ENCODE measurements at places on chromosomes 7 and 10.

GRCh38 chr7:130151591-130152492, 53.4 kb downstream of the TMEM209 start:
- peak; percentile 29 for DNase-seq

DNA sequence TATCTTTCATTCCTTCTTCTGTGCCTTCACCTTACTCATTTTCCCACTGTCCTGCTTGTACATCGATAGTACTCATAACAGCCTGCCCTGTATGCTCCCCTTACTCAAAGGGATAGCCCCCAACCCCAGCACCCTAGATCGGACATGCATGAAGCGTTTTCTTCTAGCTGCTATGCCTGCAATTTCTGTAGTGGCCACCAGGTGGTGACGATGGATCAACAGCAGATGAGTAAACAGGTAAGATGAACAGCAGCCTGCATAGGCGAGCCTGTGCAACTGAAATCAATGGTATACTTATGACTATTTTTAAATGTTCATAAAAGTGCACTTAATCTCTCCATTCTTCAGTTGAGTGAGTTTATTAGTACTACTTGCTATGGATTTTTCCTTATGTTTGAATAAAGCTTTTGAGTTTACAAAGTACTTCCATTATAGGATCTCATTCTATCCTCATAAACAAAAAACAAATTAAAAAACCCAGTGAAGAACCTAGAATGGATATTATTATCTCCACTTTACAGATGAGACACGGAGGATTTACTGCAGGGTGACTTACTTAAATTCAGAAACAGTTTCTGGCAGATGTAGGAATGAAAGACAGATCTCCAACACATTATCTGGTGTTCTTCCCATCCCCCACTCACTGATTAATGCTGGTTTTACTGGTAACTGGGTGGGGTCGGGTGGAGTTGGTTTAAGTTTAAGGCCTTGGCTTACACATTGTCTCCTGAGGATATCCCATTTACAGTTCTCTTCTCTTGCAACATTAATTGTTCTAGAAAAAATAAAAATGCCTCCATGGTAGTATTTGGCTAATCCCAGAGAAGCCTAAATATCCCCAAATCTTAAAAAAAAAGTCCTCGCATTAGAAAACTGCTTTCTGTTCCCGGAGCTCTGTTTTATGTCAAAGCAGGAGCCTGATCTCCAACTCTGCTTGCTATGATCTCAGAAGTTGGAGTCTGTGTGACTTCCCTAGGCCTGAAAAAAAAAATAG, 222.1 kb downstream of the GLI3 start:
- DNase-seq = no peak

DNA sequence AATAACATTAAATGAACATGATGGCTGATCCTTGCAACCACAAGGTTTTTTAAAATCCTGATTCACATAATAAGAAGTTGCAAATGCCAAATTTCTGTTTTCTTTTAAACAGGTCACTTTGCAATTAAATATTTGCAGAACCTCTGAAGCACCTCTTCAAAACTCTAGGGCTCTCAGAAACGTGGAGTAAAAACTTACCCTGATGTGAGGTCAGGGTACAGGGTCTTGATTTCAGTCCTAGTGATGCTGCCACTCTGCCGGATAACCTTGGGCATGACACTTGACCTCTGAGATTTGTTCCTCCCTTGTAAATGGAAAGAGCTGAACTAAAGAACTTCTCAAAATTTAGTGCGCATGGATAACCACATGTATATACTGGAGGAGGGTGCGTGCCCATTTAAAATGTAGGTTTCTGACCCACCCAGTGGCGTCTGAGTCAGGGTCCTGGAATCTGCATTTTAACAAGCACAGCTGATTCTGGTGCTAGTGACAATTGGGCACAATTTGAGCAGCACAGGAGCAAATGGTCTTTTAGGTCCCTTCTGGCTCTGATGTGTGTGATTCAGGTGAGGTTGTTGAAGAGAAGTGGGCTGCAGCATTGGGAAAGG, 35.5 kb upstream of the TNPO3 start:
- DNase-seq = no peak

GRCh38 chr7:119936836-119937235, 336.1 kb upstream of the KCND2 start:
- no peak for DNase-seq

Measured in activated CD4-positive, alpha-beta T cell treated with anti-CD3 and anti-CD28 coated beads for 4 hours (primary cell).